ENCODE measurements at places on chromosomes 12 and 14.

DNA sequence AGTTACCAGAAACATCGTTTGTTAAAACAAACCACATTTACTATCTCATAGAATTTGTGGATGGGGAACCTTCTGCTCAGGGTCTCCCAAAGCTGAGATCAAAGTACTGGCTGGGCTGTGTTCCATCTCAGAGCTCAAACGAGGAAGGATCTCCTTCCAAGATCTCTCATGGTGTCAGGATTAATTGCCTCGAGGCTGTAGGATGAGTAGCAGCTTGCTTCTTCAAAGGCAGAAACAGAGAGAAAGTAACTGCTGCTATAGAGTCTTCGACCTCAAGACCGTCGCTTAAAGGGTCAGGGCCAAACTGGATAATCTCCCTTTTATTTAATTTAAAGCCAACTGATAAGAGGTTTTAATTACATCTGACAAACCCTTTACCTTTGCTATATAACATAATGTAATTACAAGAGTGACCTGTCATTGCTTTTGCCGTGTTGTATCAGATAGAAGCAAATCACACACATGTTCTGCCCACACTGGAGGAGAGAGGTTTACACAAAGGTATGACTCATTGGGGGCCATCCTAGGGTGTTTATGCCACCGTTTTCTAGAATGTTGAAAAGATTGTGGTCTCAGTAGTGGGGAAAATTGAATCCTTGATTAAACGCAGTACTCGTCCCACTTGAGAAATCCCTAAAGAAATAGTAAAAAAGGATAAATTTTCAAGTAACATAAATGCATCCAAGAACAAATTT lies 868.8 kb upstream of the TMEM132C start:
- no peak for DNase-seq

DNA sequence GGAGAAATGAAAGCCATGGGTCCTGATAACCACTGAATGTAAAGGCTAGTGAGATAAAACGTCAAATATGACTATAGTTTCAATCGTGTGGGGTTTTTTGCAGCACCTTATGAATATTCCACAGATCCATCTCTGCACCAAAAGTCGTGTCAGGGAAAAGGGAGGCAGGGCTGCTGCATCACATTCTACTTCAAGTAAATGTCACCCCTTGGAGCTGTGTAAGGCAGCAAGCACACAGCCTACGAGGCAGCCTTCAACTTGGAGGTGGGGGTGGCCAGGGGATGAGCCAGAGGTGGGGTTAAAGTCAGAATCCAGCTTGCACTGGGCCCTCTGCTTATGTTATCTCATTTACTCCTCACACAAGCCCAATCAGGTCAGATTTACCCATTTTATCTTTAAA lies 90.4 kb downstream of the ARMH4 start:
- no peak for DNase-seq

DNA sequence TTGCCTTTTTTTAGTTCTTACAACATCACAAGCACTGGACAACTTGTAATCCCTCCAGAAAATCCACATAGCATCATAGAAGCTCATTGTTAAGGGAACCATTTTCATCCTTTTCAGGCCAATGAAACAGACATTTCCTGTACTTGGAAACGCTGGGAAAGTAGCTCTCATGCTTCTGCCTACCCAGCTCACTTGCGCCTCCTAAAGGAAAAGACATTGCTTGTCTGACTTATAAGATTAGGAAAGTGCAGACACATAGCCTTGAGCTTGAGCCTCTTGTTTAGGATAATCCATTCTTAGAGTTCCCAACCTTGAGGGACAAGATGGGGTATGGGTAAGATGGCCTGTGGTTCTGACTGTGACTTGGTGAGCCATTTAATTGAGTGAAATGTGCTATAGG lies 589.5 kb downstream of the NOVA1 start:
- no peak for DNase-seq

DNA sequence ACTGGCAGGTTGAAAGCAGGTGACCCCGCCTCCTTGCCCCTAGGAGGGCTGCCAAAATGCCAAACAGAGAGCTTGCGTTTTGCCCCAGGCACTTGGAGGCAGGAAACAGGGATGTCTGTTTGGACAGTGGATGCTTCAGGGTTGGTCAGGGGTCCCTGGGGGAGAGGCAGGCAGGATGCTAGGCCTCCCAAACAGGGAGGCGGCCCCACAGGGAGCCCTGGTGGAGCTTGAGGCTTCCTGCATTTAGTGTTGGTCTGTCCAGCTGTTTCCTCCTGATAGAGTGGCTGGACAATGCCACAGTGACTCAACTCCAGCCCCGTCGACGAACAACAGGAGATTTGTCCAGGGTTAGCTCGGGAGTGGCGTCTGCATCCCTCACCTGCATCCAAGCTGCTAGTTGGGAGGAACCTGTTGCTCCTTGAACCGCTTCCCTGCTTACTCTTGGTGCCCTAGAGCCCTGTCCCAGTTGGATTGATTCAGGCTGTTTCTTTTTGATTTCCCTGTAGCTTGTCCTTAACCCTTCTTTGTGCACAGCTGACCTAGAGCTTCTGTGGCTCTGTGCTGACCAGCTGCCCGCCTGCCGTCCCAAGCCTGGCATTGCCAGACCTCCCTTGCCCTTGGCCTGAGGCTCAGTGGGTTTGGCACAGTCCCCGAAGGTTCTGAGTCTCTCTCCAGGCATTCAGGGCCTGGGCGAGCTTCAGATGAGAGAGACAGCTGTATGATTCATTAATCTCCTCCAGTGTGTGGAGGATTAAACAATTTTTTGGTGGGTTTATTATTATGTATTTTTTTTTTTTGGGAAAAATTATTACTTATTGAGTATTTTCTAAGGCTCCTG lies 45.9 kb downstream of the TSPAN9 start:
- DNase-seq: no peak

- DNase-seq: no peak
Observed at GRCh38 chr12:38903596-38903995, 1.8 kb downstream of the CPNE8 start.

DNA sequence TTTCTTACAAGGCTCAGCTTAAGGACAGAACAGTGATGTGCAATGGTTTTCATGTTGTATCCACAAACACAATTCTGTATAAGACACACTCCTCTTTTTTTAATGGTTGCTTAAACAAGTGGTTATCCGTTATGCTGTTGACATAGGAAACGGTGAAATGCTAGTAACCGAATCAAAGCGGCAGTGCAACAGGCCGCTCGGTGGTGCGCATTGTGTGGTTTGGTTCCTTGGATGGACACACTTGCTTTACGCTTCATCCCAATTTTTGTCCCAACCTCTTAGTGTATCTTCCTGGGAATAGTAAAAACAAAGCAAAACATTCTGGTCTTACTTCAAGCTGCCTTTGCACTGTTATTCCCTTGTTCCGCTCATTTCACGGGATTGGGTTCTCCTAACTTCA lies 650 bp upstream of the PTGER2 start:
- peak; percentile 48 for DNase-seq

GRCh38 chr12:100077367-100077766 lies 65.3 kb downstream of the BLTP3B start:
- DNase-seq: no peak

- DNase-seq: no peak
Observed at GRCh38 chr14:37262649-37263048, 64.9 kb downstream of the MIPOL1 start.

GRCh38 chr14:101167428-101167827 lies 263.9 kb upstream of the RTL1 start:
- no peak for DNase-seq

GRCh38 chr14:68328509-68328908 lies 464.4 kb downstream of the ZFP36L1 start:
- no peak for DNase-seq

DNA sequence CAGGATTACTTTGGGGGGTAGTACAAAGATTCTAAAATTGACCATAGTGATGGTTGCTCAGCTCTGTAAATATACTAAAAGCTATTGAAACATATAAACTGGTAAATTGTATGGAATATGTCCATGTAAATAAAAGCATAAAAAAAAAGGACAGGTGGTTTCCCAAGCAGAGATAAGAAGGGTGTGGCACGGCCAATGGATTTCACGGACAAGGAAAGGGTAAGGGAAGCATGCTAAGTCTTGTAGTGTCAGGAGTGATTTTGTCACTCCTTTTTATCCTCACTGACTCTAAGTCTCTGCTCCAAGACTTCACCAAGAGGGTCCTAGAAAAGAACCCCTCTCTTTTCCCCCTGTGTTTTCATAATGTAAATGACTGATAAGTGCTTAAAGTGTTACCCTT lies 229.2 kb downstream of the SPTSSA start:
- DNase-seq: no peak

- no peak for DNase-seq
Observed at GRCh38 chr12:68440068-68440581, 108.0 kb upstream of the MDM1 start.

- DNase-seq: no peak
Observed at GRCh38 chr12:18752280-18752920, 14.5 kb downstream of the CAPZA3 start.

GRCh38 chr12:113252494-113252893 lies 31.2 kb downstream of the TPCN1 start:
- no peak for DNase-seq

GRCh38 chr14:75234173-75235115 lies 44.2 kb upstream of the FOS start:
- no peak for DNase-seq

DNA sequence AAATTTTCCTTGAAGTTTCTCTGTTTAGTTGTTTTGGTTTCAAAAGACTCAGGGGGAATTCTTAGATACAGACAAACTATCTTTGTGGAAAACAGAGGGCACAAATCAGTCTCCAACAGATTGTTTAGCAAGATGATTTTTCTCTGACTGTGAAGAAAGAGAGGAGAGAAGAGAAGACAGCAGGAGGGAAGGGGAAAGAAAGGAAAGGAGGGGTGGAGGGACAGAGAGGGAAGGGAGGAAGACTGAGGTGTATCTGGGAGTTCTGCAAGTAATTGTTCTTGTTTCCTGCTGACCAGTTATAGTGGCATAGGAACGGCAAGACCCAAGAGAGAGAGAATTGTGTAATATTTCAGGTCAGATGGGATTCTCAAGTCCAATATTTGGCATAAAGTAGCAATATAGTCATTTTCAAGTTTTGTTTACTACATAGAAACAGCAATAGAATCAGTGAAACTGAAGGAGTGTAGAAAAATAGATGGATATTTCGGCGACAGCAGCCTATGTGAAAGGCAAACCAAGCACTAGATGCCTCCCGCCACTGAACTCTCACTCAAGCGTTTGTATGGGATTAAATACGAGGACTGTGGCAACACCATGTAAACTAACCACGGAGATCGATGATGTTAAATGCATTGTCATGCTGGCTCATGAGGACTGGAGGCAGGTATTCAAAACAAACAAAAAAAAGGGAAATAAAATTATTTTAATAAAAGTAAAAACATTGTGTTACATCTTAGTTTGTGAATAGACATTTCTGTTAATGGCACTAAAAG lies 342.5 kb downstream of the SLC16A7 start:
- no peak for DNase-seq

- no peak for DNase-seq
Observed at GRCh38 chr12:130116791-130117190, 45.5 kb upstream of the FZD10 start.

GRCh38 chr12:91098941-91099340 lies 12.4 kb downstream of the LUM start:
- no peak for DNase-seq

DNA sequence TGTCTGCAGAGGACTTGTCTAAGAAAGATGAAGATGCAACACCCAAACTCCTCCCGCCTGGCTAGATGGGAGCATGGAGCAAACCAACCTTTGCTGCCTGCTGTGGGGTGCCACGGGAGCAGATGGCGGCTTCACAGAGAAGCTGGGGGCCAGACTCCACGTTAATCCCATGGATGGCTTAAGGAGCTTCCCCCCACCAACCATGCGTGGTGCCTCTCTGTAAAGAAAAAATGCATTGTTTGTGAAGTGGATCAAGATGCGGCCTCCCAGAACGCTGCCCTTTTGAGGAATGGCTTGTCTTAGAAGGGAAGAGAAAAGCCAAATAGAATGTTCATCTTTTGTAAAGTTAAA lies 15.6 kb downstream of the MVK start:
- no peak for DNase-seq

DNA sequence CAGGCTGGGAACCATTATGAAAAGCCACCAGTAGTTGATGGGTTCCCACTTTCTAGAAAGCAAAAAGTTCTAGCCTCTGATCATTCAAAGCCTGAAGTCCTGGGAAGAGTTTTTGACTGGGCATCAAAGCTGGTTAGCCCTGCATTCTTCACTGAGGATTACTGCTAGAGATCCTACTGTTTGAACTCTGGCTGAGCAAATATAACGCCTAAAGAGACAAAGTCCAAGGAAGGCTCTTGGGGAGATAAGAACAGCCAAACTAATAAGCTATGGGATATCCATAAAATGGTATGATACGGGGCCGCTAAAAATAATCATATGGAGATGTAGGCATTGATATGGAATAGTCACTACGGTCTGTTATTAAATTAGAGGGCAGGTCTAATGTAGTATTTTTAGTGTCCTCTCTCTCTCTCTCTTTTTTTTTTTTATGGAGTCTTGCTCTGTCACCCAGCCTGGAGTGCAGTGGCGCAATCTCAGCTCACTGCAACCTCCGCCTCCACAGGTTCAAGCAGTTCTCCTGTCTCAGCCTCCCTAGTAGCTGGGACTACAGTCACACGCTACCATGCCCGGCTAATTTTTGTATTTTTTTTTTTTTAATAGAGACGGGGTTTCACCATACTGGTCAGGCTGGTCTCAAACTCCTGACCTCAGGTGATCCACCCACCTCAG lies 35.5 kb downstream of the PLXNC1 start:
- DNase-seq: no peak

- no peak for DNase-seq
Observed at GRCh38 chr12:27272373-27273028, 28.4 kb downstream of the STK38L start.

- no peak for DNase-seq
Observed at GRCh38 chr12:73067616-73068015, 795.4 kb downstream of the TRHDE start.

GRCh38 chr12:31002999-31003398 lies 70.7 kb upstream of the DDX11 start:
- DNase-seq: peak; percentile 38

DNA sequence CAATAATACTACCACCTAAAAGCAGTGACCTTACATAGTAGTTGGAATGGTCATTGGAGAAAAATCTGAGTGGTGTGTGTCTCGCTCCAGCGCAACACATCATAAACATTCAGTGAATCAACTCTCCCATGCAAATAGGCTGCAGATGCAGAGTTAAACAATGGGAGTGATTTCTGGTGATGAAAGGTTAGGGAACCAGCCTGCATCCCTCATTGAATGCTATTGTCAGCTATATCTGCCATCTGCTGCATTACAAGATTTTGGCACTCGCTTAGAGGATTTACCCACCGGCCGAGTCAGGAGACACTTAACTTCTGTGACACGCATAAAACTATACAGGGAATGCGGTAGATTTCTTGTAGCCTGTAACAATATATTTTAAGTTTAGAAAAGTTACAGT lies 900.9 kb downstream of the FLRT2 start:
- no peak for DNase-seq

GRCh38 chr12:65074932-65075331 lies 46.2 kb downstream of the WIF1 start:
- DNase-seq: no peak

Measured in right forelimb (tissue), 1 donor.